ENCODE measurements at places on chromosomes 1 and 21.

GRCh38 chr1:85816606-85817005 lies 108.4 kb upstream of the ZNHIT6 start:
- DNase-seq = no peak

DNA sequence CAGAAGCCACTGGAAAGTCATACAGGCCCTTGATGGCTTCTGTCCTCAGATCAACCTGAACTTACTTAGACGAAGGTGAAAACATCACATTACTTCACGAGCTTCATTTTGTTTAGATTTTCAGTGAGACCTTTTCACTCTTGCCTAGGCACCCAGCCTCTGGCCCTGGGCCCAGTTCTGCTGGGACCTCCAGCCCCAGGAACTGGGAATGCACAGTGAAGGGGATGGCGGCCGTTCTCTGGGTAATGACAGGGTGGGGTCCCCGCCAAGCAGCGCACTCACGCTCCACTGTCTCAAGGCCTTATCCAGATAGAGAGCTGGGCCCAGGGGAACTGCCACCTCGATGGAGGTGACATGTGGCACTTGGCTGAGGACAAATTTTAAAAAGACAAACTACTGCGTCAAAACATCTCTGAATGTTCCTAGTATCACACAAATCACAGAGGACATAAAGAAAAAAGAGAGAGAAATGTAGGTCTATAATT lies 54.8 kb downstream of the NPHP4 start:
- DNase-seq = no peak

- DNase-seq = no peak
Measured at GRCh38 chr1:186761358-186761757, 67.4 kb upstream of the PLA2G4A start.

- no peak for DNase-seq
Measured at GRCh38 chr1:36696261-36696940, 213.7 kb upstream of the CSF3R start.

DNA sequence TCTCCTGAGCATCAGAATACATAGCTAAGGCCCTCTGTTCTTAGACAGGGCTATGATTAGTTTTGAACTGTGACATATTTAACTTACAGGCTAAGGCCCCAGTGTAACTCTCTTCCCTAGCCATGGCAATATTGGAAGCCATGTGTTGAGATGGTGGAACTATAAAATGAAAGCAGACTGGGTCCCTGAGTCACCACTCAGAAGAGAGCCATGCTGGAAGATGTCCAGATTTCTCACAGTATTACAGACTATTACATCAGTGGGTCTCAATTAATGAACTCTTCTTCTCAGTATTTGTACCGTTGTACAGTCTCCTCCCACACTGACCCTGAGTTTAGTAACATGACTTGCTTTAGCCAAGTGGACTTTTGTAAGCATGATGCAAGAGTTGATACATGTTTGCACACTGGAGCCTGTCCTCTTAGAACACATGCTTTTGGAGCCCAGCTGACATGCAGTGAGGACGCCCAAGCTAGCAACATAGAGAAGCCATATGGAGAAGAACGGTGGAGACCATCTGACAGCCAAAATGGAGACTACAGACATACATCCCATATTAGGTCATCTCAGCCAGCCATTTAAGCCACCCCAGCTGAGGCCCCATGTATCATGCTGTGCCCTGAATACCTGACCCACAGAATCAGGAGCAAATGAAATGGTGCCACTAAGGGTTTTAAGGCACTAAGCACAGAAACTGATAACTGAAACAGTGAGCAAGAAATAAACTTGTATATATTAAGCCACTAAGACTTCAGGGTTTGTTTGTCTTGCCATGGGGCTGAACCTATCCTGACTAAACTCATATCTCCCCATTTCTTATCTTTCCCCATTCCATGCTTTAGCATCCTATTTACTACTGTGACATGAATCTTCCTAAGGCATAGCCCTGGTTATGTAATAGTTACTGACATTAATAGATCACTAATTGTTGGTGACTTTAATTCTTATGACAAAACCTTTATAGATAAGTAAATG lies 24.4 kb downstream of the TBX15 start:
- no peak for DNase-seq

DNA sequence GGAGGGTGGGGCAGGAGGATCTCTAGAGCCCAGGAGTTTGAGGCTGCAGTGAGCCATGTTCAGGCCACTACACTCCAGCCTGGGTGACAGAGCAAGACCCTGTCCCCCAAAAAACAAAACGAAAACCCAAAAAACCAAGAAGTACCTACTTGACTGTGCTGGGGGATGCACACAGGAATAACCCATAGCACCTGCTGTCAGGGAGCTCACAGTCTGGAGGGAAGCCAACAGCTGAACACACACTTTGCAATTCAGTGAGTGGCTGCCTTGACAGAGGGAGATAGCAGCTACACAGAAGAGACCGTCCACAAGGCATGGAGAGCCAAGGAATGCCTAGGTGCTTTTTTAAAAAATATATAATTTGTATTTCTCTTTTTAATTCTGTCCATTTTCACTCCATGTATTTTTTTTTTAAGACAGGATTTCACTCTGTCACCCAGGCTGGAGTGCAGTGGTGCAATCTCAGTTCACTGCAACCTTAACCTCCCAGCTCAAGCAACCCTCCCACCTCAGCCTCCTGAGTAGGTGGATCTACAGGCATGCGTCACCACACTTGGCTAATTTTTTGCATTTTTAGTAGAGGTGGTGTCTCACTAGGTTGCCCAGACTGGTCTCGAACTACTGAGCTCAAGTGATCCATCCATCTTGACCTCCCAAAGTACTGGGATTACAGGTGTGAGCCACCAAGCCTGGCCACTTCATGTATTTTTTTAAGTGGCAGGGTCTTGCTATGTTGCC lies 68.7 kb downstream of the NID1 start:
- DNase-seq = no peak
